Amniotic stem cell (primary cell): ENCODE measurements at places on chromosomes 1 and 21.

DNA sequence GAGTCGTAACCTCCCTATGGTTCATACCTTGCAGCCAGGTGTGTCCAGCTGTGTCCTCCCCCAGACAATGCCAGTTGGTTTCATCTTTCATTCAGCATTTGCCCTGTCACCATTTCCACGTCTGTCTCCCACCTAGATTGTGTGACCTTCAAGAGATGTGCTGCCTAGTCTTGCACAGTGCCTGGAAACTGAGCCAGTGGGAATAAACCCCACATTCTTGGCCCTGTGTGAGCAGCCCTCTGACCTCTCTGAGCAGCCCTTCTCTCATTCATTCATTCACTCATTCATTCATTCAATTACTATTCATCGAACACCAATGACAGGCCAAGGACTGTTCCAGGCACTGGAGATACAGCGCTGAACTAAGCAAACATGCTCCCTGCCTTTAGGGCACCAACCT lies 115.7 kb downstream of the GRIK3 start:
- no peak for DNase-seq

DNA sequence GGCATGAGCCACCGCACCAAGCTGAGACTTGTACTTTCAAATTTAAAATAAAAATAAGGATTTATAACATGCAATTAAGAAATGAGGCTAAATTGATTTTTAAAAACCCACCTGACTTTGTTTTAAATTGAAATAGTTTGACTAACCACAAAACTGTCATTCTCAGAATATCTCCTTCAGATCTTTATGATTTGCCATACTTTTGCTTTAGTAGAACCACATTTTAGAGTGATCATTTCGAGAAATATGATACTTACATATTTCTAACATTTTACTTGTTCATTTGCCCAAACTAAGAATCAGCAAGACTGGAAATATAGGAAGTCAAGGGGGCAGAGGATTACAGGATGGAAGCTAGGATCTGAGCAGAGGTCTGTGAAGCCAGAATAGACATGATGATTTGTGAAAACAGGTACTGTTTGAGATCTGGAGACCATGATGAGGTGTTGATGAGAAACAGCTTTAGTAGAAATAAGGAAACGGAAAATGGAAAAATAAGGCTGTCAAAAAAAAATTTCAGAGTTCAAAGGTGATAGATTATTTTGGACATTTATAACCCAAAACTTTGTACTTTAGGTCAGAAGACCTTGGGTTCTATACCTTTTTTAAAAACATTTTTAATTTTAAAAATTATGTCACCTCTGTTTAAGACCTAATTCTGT lies 44.8 kb downstream of the GIPC2 start:
- no peak for DNase-seq

GRCh38 chr1:115811140-115811828 lies 29.6 kb downstream of the NHLH2 start:
- DNase-seq: no peak

- no peak for DNase-seq
These were observed 38.0 kb downstream of the NFIA start for GRCh38 chr1:61120246-61120840.

- no peak for DNase-seq
These were observed 11.7 kb downstream of the LRRC71 start for GRCh38 chr1:156931974-156932710.

DNA sequence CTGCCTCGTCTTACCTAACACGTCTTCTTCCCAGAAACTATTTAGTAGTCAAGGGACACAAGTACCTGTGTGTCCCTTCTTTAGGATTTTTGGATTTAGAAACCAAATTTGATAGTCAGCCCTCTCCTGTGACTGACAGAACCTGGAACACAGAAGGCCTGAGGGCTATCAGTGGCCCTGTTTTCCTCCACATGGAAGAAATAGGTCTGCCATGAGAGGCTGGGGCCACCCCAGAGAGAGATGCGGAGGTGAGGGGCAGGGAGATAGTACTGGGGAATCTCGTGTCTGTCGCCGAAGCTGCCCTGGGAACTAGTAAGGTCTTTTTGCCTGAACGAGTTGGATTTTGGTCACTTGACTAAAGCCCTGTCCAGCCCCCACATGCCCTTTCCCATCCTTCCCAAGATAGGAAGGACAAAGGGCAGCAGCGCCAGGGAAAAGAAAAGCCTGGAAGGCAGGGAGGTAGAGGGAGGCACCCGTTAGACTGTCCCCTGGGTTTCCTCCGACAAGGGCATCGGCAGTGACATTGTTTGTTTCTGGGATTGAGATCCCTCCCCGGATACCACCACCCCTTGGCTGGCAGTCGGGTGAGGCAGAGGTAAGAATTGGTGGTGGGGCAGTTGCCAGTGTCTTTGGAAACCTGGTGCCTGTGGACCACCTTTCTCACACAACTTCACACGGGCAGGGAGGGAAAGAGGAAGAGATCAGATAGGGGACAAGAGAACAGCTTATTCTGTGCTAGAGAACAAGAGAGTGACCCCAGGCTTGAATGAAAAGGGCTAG lies 19.8 kb downstream of the SMIM12 start:
- DNase-seq: no peak

DNA sequence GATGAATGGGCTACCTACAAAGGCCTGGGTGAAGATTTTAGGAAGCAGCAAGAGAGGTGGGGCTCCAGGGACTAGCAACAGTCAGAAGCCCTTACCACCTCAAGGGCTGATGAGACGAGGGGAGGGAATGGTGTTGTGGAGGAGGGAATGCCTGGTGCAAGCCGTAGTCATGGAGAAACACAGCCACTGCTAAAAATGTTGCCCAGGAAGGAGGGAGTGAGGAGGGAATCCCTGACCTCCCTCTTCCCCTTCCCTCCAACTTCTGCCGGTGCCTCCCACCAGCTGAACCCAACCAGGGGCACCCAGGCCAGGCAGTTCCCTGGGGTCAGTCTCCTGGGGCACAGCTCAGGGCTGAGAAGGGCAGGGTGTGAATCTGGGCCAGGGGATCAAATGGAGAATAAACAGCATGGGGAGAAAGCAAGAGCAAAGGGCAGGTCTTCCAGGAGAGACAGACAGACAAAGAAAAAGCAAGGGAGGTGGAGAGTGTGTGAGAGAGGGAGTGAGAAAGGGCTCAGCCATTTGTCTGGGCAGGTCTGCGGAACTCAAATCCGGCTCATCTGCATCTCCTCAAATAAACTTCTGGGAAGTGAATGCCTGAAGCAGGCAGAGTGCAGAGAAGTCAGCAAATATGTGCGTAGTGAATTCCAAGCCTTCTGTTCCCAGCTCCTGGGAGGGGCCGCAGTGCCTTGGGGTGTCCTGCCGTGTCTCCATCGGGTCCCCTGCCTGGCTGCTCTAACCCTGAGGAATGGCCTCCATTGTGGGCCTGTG lies 27.1 kb upstream of the POU3F1 start:
- no peak for DNase-seq

GRCh38 chr1:112070677-112071076 lies 81.2 kb upstream of the KCND3 start:
- no peak for DNase-seq

DNA sequence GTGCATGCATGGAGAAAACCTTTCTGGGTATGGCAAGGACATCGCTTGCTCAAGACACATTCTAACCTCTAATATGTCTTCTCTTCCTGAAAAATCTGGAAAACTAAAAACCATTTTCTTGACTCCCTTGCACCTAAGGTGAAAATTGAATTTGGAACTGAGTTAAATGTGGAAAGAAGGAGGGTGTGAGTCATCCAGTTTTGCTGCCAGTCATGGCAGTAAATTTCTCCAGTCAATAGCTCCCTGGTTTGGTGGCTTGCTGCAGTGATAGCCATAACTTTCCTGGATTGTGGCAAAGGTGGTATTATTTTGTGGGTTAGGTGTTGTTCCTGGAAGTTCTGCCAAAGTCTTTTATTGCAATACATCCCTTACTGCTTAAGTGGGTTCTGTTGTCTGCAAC lies 2.5 kb downstream of the ZCCHC17 start:
- no peak for DNase-seq

GRCh38 chr1:107820801-107821200 lies 144.2 kb downstream of the VAV3 start:
- no peak for DNase-seq

DNA sequence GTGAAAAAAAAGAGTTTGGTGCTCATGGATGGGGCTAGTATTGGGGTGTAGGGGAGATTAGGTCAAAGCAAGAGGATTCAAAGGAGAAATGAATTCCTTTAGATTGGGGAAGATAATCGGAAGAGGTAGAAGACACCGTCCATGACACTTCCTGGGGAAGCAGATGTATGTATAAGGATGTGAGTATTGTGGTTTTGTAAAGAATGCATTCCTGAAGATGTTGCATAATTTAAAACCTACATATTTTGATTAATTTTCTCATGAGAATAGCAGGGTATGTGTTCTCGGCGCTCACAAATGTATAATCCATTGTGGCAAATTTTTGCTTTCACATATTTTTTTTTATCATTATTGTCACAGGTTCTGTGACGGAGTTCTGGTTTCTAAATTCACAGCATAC lies 5.5 kb upstream of the LGALS8 start:
- DNase-seq: no peak

DNA sequence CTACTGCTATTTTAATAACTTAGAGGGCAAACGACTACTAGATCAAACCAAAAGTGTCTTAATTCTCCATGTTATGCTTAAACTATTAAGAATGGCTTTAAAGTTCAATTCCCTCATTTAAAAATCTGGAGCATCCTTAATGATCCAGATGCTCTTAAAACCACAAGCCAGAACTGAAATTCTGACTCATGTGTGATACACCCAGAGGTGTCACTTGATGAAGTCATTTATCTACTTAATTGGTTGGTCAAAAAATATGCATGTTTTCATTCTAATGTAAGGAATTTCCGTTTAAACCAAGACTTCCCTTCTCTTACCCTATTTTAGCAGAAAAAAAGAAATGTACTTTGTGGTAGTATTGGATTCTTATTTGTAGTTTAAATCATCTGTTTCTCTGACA lies 1261.2 kb upstream of the B3GALT2 start:
- DNase-seq: no peak

DNA sequence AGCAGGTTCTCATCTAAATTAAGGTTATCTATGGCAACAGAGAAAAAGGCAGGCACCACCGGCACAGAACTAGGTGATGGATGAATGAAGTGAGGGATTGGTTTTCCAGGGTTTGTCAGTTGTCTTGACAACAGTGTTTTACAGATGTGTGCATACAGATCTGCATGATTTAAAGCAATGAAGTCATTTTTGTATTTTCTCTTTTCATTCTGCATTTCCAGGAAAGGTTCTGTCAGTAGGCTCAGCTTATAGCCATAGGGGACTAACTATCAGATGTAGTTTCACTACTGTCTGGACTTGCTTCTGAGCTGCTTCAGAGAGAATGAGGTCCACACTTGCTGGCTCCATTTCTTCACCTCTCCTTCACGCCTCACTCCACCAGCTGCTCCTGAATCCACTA lies 98.2 kb upstream of the LMO4 start:
- no peak for DNase-seq

GRCh38 chr1:63322944-63323864 lies 837 bp downstream of the FOXD3 start:
- no peak for DNase-seq

- peak; percentile 40 for DNase-seq
These were observed 134.5 kb downstream of the HHIPL2 start for GRCh38 chr1:222413436-222413835.

DNA sequence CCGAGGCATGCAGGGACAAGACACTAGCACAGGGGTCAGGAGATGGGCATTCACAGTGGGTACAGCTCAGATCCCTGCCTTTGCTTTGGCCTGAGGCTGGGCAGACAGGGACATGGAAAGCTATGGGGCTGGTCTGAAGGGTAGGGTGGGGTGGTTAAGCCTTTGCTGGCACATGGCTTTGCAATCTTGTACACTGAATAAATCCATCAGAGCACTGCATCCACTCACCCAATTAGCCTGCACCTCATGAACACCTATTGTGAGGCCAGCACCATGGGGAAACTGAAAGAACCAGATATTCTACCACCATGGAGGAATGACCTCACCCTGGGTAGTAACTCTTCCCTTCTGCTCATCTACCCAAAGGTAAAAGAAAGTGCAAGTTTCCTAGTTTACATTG lies 199.6 kb upstream of the LMO4 start:
- no peak for DNase-seq

- DNase-seq: no peak
These were observed 268.7 kb downstream of the OLFM3 start for GRCh38 chr1:101728029-101728428.

DNA sequence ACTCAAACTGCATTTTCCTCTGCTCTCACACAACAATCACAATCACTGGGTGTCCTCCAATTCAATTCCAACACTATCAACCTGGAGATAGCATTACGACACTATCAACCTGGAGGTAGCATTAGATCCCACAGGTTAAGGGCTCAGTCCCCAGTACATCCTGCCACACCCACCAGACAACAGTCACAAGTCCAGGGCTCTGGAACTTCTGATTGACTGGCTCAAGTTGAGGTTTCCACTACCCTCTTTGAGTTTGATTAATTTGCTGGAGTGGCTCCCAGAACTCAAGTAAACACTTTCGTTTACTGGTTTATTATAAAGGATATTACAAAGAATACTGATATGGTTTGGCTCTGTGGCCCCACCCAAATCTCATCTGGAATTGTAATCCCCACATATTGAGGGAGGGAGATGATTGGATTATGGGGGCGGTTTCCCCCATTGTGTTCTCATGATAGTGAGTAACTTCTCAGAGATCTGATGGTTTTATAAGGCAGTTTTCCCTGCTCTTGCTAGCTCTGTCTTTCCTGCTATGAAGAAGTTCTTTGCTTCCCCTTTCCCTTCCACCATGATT lies 49.6 kb upstream of the ARHGAP29 start:
- no peak for DNase-seq

DNA sequence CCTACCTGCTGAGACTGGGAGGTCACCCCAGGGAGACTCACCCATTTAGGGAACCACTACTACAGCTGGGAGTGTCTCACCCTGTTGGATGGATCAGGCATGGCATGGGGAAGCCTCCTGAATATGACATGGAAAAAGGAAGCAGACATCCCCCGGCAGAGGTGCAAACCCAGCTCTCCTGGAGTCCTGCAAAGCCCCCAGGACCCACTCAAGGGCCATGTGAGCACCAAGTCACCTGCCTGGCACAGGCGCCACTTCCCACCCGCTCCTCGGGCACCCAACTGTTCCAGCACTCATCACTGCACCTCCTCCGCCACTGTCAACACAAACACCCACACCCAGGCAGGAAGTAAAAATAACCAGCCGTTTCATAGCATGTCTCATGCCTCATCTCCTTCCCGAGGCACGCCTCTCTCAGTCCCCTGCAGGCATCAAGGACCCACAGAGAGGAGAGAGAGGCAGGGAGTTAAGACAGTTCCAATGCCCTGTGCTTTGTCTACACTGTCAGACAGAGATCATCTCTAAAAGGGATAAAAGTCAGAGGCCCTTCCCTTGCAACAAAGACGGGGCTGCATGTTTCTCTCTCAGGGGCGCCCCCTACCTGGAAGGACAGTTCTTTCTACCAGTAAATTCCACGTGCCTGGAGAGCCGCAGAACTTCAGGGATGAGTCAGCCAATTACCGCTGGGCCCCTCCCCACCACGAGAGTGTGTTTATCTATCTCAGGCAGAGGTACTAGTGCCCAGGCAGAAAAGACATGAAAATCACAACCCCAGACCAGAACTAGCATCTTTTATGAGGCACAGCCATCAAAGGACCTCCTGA lies 150.1 kb upstream of the SOD1 start:
- DNase-seq: no peak

- DNase-seq: no peak
These were observed 3.0 kb downstream of the SORT1 start for GRCh38 chr1:109394591-109395281.

GRCh38 chr1:93692451-93692861 lies 10.8 kb upstream of the BCAR3 start:
- DNase-seq: no peak

GRCh38 chr1:206873603-206874188 lies 8.3 kb downstream of the IL20 start:
- no peak for DNase-seq
